ENCODE measurements at places on chromosomes 5 and 9.

GRCh38 chr9:107779731-107780130 is 290.2 kb upstream of the KLF4 start:
- DNase-seq = no peak

GRCh38 chr5:180825768-180826525 is 23.3 kb upstream of the MGAT1 start:
- DNase-seq = no peak

DNA sequence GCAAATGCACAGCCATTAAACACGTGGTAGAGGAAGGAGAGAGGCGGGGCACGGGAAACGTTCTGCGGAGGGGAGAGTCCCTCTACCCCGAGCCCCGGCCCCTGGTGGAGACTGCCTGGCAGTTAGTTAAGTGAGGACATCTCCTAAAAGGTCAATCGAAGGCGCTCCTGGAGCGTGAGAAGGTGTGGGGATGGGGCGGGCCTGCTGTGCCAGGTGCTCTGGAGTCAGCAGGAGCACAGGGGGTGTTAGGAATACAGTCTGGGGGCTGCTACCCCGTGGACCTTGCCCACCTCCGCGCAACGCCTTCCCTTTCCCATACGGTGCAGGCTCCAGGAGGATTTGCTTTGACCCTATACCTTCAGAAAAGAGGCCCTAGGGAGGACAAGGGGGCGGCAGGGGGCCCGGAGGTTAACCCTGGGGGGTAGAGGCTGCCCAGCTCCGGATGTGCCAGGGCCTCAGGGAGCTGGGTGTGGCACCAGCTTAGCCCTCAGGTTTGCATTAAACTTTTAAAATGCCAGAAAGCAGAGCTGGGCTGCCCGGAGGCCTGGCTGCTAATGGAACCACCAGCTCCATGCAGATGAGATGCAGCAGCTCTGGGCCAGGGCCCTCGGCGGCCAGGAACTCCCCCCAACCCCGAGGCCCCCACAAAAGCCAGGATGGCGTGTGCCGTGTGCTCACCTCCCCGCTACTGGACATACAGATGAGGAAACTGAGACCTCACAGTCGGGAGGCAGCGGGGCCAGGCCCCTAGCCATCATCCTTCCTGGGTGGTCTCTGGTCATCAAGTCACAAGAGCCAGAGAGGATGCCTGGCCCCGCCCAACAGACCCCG is 39.2 kb downstream of the NACC2 start:
- DNase-seq = peak; percentile 32

DNA sequence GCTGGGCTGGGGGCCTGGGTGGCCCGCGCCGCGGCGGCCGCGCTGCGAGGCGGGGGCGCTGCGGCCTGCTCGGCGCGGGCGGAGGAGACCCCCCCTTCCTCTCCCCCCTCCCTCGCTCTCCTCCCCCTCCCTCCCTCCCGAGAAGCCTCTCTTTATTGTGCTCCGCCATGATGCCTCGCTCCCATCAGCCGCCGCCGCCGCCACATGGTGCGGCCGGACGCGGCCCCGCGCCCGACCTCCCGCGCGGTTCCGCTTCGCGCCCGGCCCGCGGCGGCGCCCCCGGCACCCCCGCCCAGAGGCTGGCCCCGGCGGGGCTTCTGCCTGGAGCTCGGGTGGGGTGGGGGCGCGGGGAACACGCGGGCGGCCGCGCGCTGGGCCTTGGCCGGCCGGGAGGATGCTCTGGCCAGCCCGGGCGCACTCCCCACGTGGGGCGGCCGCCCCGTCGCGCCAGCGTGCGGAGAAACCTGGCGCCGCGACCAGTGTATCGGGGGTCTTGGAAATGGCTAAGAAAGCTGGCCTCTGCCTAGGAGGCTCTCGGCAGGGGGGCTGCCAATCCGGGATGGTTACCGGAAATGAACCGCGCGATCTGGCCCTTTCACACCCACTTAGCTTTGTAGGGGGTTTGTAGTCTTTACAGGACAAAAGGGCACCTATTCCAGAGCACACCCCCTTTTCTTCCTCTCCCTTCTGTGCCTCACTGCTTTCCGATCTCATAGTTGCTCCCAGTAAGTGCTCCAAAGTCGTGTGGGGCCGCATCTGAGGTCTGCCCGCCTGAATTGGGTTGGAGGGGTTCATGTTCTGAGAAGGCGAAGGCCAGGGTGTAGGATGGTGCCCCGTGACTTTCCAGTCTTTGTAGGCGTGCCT is 1.0 kb downstream of the SET start:
- DNase-seq = no peak

DNA sequence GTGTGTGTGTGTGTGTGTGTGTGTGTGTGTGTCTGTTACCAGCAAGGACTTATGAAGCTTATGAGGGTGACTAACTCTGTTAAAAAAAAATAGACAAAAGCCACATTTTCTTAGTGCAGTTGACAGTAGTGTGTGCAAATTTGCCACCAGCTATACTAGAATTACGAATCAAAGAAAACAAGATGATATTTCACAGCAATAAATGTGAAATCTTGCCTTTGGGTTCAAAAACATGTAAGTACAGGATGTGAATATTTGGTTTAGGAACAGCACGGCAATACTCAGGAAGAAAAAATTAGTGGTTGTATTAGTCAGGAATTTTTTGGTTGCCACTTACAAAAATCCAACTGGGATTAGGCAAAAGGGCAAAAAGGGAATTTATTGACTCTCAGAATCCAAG is 117.4 kb downstream of the NPR3 start:
- no peak for DNase-seq

DNA sequence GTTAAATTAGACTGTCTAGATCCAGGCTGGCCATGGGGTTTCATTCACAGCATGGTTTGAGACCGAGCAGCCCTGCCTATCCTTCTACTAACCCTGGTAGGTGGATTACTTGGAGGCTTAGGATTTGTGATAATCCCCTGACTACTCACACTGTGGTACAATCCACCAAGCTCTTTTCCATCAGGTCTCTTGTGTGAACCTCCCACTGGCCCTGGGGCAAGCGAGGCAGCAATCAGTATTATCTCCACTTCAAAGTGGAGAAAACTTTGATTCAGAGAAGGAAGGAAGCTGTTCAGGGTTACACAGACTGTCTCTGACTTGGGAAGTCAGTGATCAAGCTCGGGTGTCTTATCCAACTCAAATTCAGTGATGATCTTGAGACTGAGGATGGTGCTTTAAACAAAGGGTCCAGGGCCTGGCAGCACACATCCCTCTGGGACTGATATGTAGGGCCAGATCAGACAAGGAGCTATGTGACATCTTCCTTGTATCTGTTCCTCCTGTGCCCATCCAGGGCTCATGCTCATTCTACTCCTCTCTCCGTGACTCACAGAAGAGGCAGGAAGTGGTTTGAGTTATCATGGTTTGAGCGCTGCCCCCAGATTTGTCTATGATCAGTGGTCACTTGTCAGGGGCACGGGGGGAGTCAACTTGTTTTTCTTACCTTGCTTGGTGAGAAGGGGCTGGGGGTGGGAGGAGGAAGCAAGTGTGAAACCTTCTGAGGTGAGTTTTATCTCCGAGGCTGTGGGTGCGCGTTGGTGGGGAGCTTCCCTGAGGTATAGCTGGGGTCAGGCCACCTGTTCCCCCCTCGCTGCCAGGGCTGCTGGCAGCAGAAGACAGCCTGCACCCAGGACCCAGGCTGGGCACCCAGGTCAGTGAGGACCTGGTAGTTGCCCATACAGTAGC is 48.6 kb downstream of the RGS3 start:
- no peak for DNase-seq

GRCh38 chr5:140509898-140510297 is 37.6 kb upstream of the EIF4EBP3 start:
- no peak for DNase-seq

GRCh38 chr5:42953041-42953440 is 87.1 kb downstream of the ANXA2R start:
- DNase-seq = no peak

DNA sequence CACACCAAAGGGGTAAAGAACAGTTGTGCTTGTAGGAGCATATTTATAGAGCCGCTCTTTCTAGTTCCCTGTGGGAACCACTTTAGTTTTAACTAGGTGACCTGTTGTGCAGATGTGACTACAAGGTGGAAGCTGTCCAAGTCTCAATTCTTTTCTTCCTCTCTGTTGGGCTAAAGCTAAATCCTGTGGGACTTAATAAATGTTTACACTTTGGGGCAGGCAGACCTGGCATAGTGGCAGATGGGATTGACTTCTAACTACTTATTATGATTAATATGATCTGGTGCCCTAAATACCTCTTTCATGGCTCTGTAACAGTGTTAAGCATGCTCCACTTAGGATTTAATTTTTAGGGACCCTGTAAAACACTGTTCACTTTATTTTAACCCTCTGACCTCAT is 265.3 kb downstream of the KCTD16 start:
- no peak for DNase-seq

DNA sequence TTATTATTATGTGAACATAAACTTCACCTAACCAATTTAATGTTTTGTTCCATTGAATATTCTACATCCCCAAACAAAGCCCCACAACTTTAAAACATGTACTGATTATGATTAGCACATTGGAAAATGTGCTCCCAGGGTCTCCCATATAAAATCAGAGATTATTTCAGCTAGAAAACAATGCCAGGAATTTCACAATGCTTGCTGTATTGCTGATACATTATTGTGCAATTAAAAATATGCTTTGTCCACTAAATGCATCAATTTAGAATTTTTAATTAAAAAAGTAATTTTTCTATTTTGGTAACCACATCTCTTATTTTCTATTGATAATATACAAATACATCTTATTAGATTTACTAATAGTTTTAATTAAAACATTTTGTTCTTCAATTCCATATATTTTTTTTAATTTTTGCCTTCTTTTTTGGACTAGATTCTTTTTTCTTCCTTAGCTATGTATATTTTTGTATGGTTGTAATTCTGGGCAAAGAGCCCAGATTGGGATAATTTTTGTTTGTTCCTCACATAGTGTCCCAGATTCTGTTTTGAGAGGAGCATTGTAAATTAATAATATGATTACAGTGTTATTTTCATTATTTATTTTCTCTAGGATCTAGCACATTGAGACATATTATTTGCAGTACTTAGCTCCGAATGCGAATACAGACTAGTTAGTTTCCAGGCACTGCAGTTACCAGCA is 241.5 kb upstream of the CDH18 start:
- no peak for DNase-seq

DNA sequence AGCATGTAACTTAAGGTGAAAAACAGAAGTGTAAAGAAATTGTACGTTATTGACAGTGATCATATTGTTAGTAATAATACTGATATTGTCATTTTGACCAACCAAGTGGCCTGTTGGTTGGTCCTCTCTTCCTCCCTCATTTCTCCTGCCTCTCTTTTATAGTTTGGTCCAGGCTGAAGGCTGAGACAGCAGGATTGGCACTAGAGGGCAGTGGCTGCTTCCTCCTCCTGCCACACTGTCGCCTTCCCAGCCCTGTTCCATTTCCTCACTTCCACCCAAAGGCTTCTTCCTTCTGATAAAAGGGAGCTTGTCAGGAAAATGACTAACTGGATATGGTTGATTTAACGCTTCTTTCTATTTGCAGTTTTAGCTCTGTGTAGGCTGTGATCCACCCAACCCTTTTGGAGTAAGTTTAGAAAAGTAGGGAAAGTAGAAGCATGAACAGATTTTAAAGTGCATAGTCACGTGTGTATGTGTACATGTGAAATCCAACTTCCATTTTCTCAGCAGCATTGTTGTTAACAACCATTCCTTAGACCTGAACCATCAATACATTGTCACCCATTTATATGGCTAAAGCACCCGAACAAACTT is 35.6 kb downstream of the PTCD2 start:
- DNase-seq = no peak

DNA sequence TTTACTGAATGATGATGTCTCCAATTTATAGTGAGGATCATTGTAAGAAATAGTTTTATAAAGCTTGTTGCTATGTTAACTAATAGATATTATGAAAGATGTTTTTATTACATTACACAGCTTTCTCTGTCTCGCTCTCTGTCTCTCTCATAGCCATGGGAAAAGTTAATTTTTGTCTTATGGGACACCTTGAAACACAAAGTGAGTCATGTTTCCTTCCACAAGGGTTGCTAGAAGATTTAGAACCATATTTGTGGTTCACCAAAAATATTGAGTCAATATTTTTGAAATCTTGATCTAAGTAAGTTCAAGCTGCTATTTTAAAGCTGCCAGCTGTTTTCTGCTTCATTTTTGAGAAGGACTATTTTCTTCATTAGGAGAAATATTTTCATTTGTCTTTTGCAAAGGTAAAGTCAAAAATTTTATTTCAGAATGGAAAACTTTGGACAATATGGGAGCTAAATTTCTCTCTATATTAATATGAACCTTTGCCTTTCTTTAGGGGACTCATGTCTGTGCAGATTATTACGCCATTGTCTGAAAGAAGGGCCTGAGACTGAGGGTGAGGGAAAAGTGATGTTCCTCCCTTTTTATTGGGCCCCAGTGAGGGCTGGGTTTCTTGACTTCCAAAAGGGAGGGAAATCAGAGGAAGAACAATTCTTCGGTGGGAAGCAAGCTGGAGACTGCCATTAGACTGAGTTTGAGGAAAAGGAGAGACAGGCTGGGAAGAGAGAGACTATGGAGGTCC is 87.9 kb upstream of the SLC24A2 start:
- DNase-seq = no peak

DNA sequence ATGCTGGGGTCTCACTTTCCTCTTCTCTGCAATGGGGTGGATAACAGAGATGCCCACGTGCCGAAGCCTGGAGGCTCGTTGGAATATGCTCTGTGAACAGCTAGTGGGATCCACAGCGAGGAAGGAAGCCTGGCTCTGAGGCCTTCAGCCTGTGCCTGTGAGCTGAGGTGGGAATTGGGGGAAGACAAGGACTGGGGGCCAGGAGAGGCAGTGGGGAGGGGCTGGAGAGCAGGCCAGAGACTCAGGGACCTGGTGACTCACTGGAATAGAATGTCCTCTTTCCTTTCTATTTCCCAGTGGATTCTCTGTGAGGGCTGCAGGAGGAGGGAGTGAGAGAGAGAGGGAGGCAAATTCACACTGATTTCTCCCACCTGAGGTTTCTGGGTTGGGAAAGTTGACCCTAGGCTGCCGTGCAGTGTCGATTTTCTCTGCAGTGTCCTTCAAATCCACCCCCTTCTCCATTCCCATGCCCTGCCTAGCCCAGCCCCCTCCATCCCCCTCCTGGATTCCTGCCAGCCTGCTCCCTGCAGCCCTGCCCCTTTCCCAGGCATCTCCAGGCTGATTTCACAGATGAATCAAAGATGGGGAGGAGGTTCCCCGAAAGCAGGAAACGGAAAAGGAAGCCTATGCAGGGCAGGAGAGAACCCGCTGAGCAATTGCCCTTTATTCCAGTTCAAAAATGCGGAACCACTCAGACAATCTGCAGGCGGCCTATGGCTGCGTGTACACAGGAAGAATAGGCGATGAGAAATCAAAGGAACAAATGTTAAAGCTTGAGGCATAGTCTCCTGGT is 1.4 kb upstream of the SPAAR start:
- DNase-seq = peak; percentile 77

DNA sequence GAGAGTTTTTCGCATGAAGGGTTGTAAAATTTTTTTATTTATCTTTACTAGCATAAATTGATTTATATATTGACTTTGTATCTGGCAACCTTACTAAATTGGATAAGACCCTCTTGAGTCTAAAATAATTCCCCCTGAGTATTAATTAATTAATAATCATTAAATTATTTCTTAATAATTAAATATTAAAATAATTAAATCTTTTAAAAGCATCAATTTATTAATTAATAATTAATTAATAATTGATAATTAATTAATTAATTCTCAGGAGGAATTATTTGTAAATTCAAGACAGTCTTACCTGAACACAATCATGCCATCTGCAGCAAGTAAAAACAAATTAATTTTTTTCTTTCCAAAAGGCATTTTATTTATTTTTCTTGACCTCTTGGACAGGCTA is 370.4 kb upstream of the PTPRD start:
- DNase-seq = no peak

Measured in Right ventricle myocardium inferior (tissue), 1 donor.